Stimulated activated CD8-positive, alpha-beta memory T cell treated with anti-CD3 and anti-CD28 coated beads, Interleukin-7, amount 100 ng/mL, for 1 hour (primary cell): ENCODE measurements at places on chromosomes 7 and 10.

- DNase-seq = no peak
These were observed 28.2 kb downstream of the LYZL1 start for GRCh38 chr10:29317027-29317420.

DNA sequence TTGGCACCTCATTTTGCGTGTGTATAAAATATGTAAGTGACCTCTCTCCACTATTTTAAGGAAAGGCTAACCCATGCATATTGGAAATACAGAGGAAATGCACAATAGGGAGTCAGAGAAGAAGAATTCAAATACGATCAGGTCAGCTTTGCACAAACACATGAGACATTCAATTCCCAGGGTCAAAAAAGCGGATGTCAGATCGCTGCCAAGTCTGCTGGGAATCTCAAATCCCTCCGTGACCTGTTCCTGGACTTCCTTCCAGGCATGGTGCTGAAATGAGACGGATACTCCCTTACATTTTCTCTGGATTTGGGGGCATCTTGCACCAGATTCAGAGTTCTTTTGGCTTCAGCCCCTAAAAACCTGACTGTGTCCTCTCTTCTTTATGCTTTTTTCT lies 91.9 kb upstream of the PRKCQ start:
- no peak for DNase-seq

GRCh38 chr7:134513169-134513752 lies 14.1 kb upstream of the AKR1B10 start:
- DNase-seq = no peak

DNA sequence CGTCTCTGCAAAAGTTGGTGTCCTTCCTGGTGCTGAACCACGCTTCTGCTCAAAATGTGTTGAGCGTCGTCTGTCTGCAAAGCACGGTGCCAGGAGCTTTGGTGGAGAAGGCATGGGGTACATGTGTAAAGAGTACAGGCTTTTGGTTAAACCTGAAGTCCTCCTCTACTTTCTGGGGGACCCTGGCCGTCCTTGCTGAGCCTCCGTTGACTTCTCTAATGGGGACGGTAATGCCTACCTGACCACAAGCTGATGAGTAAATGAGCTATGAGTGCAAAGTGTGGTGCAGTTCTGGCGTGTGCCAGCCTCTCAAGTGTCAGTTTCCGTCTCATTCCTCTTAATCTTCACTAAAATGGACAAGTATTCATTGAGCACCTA lies 527 bp upstream of the HERPUD2 start:
- DNase-seq = no peak

GRCh38 chr10:51162002-51162401 lies 87.7 kb downstream of the PRKG1 start:
- no peak for DNase-seq

DNA sequence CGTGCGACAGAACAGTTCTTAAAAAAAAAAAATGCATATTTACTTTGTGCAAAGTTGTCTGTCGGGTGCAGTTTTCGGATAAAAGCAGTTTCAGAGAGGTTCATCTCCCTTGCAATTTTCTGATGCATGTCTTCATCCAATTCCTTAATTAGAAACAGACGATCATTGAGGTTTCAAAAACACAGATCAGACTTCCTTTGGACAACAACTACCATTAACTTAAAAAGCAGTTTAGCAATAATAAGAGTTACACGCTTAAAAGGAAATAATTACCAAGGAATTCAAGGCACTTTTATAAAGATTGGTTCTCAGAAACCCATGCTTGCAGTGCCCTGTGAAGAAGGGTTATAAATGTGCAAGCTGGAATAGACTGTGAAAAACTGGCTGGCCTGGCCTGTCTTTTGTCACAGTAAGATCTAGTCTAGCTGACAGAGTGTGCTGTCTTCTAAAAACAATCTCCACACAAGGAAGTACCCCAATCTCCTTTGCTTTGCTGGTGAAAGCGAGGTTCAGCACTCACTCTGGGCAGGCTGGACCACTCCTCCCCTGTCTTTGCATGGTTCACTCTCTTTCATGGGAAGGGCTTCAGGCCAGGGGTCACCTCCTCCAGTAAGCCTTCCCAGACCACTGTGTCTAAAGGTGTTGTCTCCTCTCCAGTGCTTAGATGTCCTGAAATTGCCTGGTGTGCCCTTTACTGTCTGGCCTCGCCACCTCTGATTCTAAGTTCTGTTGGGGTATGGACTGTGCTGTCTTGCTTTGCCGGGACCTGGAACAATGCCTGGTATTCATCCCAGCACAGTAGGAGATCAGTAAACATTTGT lies 34.8 kb upstream of the HNRNPH3 start:
- DNase-seq = no peak

- DNase-seq = no peak
These were observed 209.8 kb downstream of the ZEB1 start for GRCh38 chr10:31528831-31529230.
